ENCODE measurements at places on chromosomes 16 and 17.

GRCh38 chr16:57630931-57631845, 2.8 kb downstream of the ADGRG1 start:
- DNase-seq, result no peak

DNA sequence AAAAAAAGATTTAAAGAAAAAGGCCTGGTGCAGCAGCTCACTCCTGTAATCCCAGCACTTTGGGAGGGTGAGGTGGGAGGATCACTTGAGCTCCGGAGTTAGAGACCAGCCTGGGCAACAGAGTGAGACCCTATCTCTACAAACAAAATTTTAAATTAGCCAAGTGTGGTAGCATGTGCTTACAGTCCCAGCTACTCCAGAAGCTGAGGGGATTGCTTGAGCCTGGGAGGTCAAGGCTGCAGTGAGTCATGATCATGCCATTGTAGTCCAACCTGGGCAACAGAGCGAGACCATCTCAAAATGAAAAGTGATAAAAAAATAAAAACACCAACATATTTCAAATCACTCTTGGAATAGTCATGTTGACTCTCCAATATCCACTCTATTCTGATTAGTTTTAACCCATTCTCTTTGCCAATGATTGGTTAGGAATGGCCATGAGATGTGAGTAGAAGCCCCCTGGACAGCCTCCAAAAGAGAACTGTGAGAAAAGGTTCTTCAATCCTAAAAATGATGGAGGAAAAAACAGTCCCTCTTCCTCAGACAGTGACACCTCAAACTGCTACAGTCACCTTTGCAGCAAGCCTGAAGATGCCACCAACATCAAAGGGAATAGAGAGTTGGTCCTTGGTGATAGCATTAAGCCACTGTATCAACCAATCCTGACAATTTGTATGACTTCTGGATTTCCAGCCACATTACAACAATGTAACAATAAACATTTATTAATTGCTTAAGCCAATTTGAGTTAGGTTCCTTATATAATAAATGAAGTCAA, 2.9 kb upstream of the KANSL1 start:
- no peak for DNase-seq

DNA sequence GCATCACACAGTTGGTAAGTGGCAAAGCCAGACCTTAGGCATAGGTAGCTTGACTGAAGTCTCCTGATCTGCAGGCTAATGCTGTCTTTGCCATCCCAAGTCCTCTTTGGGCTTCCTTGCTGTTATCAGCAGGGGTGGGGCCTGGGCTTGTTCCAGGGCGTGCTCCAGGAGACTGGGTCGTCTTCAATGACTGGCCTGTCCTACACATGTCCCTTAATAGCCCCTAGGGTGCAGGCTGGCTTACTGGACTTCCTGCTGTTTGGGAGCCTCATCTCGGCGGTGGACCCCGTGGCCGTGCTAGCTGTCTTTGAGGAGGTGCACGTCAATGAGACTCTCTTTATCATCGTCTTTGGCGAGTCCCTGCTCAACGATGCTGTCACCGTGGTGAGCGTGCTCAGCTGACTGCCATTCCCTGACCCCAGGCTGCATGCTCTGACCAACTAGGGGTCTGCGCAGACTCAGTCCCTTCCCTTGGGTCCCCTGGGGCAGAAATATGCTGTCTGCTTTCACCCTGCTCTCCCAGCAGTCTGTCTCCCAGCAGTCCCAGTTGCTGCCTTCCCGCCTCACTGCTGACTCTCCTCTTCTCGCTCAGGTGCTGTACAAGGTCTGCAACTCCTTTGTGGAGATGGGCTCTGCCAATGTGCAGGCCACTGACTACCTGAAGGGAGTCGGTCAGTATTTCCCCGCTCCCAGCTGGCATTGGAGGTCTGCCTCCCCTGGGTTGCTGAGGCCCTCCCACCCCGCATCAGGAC, 6.2 kb downstream of the SLC9A5 start:
- no peak for DNase-seq

DNA sequence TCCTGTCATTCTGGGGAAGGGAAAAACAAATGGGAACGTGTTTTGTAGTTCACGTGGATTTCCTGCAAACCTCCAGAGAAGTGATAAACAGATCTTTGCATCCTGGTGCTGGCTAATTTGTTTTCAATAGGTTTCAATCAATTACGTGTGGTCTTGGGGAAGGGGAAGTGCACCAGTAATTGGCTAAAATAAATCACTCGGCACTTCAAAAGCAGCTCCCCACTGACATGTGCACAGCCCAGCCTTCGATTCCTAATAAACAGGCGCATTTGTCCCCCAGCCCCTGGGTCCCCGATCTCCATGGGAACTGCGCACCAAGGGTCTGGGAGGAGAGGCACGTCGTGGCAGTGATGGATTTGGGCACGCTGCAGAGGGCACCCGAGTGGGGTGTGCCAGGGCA, 112.9 kb upstream of the GSE1 start:
- DNase-seq, result no peak

DNA sequence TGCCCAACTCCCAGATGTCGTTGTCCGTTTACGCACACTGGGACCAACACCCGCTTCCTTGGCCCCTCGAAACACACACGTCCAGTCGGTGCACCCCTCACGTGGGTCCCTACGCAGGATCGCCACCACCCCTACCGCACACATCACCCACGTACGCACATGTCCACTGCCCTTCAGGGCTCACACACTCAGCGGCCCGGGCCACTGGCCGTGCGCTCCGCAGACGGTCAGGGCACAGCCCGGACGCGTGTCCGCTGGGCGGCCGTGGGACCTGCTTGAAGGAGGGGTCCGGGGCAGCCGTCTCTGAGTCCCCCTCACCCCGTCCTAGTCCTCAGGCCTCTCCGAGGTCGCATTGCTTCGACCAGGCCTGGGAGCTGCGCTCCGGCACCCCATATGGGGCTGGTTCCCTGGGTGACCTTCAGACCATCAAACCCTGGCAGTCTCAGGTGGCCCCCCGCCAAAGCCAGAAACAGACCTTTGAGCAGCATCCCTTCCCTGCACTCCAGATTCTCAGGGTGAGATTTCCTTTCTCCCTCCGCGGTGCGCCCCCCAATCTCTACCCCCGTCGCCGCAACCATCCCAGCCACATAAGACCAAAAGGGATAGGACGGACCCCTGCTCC, 914 bp upstream of the GPRC5B start:
- no peak for DNase-seq

DNA sequence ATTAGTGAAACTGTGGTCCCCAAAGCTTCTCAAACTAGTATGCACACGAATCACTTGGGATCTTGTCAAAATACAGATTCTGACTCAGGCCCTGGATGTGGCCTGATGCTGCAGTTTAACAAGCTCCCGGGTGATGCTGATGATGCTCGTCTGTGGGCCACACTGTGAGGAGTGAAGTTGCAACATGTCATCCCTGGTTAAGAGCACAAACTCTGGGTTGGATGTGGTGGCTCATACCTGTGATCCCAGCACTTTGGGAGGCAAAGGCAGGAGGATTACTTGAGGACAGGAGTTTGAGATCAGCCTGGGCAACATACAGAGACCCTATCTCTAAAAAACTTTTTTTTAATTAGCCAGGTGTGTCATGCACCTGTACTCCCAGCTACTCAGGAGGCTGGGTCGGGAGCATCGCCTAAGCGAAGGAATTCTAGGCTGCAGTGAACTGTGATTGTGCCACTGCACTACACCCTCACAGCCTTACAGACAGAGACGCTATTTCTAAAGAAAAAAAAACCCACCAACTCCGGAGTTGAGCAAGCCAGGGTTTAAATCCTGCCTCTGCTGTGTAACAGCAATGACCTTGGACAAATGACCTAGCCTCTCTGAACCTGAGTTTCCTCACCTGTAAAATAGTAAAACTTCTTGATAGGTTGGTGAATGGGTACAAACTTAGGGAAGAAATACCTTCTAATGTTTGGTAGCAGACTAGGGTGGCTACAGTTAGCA, 24.4 kb upstream of the ABAT start:
- DNase-seq, result no peak

- DNase-seq, result no peak
Observed at GRCh38 chr16:2686912-2687507, 4.7 kb downstream of the KCTD5 start.

Data from T-helper 2 cell (primary cell).